NT2/D1 (cell line): ENCODE measurements at places on chromosomes 2 and 18.

DNA sequence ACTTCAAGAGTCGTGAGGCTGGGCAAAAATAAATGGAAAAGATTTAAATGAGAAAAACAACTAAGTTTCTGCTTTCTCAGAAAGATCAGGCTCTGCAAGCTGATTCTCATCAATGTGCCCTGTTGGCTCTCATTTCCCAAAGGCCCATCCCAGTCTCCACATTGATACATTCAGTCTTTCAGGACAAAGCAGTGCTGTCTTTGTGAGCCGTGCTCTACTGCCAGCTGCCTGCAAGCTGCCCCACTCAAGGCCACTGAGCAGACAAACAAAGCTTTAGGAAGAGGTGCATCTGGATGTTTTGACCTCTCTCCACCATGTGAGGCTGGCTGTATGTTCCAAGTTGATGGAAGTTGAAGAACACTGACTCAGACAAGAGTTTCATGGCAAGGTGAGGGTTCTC is 48.8 kb downstream of the FSHR start:
- DNase-seq, result no peak

- no peak for DNase-seq
Observed at GRCh38 chr18:76421685-76422078, 73.4 kb downstream of the ZNF516 start.

GRCh38 chr2:19434413-19434812 is 76.0 kb upstream of the OSR1 start:
- DNase-seq, result no peak

DNA sequence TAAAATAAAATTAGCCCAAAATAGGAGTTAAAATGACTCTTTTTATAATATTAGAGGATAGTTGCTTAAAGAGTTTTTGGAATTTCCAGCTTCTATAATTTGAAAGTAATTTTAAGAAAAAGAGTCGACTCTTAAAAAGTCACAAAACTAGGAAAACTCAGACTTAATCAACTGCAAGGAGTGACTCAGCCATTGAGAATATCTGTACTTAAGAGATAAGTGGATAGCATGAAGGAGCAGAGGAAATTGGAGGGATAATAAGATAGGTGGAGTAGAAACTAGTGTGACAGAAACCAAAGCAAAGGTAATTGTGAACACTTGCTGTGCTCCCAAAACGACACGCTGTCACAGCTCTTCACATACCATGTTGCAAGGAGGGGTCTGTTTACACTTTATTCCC is 8.4 kb downstream of the RSAD2 start:
- DNase-seq, result no peak

DNA sequence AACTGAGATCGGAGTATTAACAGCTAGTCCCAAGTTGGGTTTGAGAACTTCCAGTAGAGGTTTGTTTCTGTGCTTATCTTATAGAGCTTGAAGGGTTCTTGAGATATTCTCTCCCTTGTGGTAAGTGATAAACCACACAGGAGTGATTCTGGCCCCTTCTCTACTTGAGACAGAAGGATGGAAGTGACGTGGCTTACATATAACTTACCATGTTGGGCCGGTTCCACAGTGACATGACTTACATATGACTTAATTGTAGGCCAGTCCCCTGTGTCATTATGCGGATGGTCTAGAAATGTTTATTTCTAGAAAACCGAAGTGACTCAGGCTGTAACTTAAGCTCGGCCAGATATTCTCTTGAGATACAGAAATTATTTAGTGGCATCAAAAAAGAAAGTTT is 62.7 kb downstream of the TRAPPC12 start:
- no peak for DNase-seq
